Upper lobe of left lung (tissue), 6 donors: ENCODE measurements at places on chromosomes 5 and 9. TPM values are rescaled to one million over a fixed set of nuclear protein-coding genes. Genes with fewer than 3 reads are reported as not detected.

EGR1 gene
- total RNA-seq: 14.7 TPM

IFNB1 gene
- total RNA-seq: not detected

MZB1 gene
- total RNA-seq: 30.7 TPM

PRLR gene
- total RNA-seq: 1.8 TPM

PKD2L2 gene
- total RNA-seq: not detected
